ENCODE measurements at places on chromosomes 5 and 9. TPM values are rescaled to one million over a fixed set of nuclear protein-coding genes. Genes with fewer than 3 reads are reported as not detected.
A peak's percentile ranks its signal among the peaks of the same experiment; 100 is the strongest.

MCTP1 gene
- total RNA-seq: 0.40 TPM

DRD1 gene
- not detected for total RNA-seq

DNA sequence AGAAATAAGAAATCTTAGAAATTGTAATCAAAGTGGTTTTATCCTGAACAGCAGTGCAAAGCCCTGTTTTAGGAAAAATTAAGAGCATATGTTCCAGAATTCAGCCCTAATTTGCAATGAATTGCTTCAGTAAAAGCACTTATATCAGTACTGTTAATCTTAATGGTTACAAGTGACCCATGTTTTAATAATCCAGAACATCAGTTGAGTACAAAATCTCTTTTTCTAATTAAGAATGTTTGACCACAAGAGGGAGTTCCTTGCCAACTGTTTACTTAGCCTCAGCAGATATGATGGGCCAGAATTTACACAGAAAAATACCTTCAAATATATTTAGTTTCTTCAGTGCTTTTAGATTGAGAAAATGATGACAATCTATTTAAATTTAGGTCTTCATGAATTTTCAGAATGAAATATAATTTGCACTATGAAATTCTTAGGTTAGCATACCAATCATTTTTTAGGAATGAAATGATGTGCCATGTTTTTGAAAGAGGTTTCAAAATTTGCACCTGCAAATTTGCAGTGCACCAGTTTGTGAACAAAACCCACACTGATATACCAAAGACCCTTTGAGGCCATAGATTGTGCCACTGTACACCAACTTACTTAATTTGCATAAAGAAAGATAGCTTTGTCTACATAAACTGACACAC is 926.3 kb upstream of the ARRDC3 start:
- H3K4me1 ChIP-seq: no peaks in the 10 kb centered on the region
- H3K36me3 ChIP-seq: no peaks in the 10 kb centered on the region
- H3K4me3 ChIP-seq: no peak overlapping the region
- DNase-seq: peak; percentile 60

DNA sequence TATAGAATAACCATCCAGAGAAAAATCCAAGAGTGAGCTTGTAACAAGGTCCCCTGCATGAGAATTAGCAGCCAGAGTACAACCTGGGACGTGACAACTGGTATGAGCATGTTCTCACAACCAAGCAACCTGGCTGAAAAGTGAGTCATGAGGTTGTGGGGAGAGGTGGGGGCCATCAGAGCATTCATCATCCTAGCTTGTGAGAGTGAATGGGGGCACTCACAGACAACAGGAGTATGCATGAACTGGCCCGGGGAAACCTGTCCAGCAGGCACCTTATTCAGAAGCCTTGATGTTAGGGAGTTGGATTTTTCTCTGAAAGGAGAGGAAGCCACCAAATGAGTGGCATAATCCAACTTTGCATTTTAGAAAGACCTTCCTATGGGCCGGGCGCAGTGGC is 113.0 kb downstream of the FRMD3 start:
- H3K27me3 ChIP-seq: no peaks in the 10 kb centered on the region
- DNase-seq: no peak
- H3K36me3 ChIP-seq: no peaks in the 10 kb centered on the region
- no peak overlapping the region for H3K27ac ChIP-seq
- H3K4me1 ChIP-seq: no peaks in the 10 kb centered on the region

GRCh38 chr9:69671879-69672595 is at the start of gene APBA1:
Gene APBA1 (minus strand): TSS chr9:69672371.
- H3K4me1 ChIP-seq: peaks cover 4% of the 10 kb centered on the region
- no peak within 1 kb of the TSS for H3K27ac ChIP-seq
- H3K4me3 ChIP-seq: no peak within 1 kb of the TSS
- H3K36me3 ChIP-seq: no peaks in the 10 kb centered on the region
- no peaks in the 10 kb centered on the region for H3K27me3 ChIP-seq

Data from Karpas-422 (cell line).